Uterine smooth muscle cell (primary cell): ENCODE measurements at places on chromosomes 6 and 20. TPM values are rescaled to one million over a fixed set of nuclear protein-coding genes. Genes with fewer than 3 reads are reported as not detected.

The ZSCAN31 gene
- 7.9 and 19.7 TPM in 2 replicates for total RNA-seq

The KCNS1 gene
- total RNA-seq: 1.00 and 1.6 TPM in 2 replicates

The PDYN gene
- total RNA-seq: not detected in 2 replicates

The PKIB gene
- 3.1 and 3.8 TPM in 2 replicates for total RNA-seq

The CFAP206 gene
- 0.37 and 0.66 TPM in 2 replicates for total RNA-seq

The SLC17A3 gene
- not detected in 2 replicates for total RNA-seq

The DEFB124 gene
- not detected in 2 replicates for total RNA-seq

The OR2B6 gene
- not detected in 2 replicates for total RNA-seq

The ZKSCAN8 gene
- total RNA-seq: 17.2 and 19.2 TPM in 2 replicates

The BHLHE23 gene
- total RNA-seq: not detected in 2 replicates

The TMEM239 gene
- not detected in 2 replicates for total RNA-seq

The BNIP5 gene
- total RNA-seq: not detected in 2 replicates

The MYO6 gene
- 14.6 and 17.0 TPM in 2 replicates for total RNA-seq

The BTBD3 gene
- 20.9 and 21.4 TPM in 2 replicates for total RNA-seq

The KCNK5 gene
- total RNA-seq: under 0.01 and 0.11 TPM in 2 replicates

The AARS2 gene
- 25.7 and 31.5 TPM in 2 replicates for total RNA-seq

The FGD2 gene
- total RNA-seq: not detected in 2 replicates

The CALHM6 gene
- total RNA-seq: 0.62 and 0.89 TPM in 2 replicates

The CDK5RAP1 gene
- total RNA-seq: 20.5 and 36.1 TPM in 2 replicates

The BTNL2 gene
- total RNA-seq: not detected in 2 replicates

The BMP6 gene
- total RNA-seq: 0.55 and 3.7 TPM in 2 replicates

The IFT52 gene
- total RNA-seq: 36.5 and 36.7 TPM in 2 replicates

The SULF2 gene
- total RNA-seq: 2.0 and 12.0 TPM in 2 replicates

The BEND6 gene
- 15.5 and 19.1 TPM in 2 replicates for total RNA-seq

The LTA gene
- total RNA-seq: not detected in 2 replicates

The NKAIN4 gene
- total RNA-seq: not detected in 2 replicates

The C20orf96 gene
- 3.1 and 4.4 TPM in 2 replicates for total RNA-seq

The LST1 gene
- not detected in 2 replicates for total RNA-seq

The PSORS1C2 gene
- total RNA-seq: not detected in 2 replicates

The RIN2 gene
- total RNA-seq: 54.7 and 58.7 TPM in 2 replicates

The ZNF165 gene
- total RNA-seq: 0.25 and 0.77 TPM in 2 replicates

The MOXD1 gene
- total RNA-seq: 21.8 and 44.4 TPM in 2 replicates

The VIP gene
- not detected in 2 replicates for total RNA-seq

The VSX1 gene
- not detected in 2 replicates for total RNA-seq

The FERMT1 gene
- total RNA-seq: 5.2 and 7.7 TPM in 2 replicates

The GATA5 gene
- 0.33 and 0.50 TPM in 2 replicates for total RNA-seq

The HFE gene
- total RNA-seq: 14.7 and 21.1 TPM in 2 replicates

The RAMACL gene
- total RNA-seq: 2.1 and 2.3 TPM in 2 replicates

The ETV7 gene
- 0.12 and 0.22 TPM in 2 replicates for total RNA-seq

The CCN6 gene
- not detected in 2 replicates for total RNA-seq

The TRIM38 gene
- 9.0 and 11.5 TPM in 2 replicates for total RNA-seq

The ZNF292 gene
- 31.3 and 37.9 TPM in 2 replicates for total RNA-seq
